ENCODE measurements at places on chromosomes 1 and 21.

DNA sequence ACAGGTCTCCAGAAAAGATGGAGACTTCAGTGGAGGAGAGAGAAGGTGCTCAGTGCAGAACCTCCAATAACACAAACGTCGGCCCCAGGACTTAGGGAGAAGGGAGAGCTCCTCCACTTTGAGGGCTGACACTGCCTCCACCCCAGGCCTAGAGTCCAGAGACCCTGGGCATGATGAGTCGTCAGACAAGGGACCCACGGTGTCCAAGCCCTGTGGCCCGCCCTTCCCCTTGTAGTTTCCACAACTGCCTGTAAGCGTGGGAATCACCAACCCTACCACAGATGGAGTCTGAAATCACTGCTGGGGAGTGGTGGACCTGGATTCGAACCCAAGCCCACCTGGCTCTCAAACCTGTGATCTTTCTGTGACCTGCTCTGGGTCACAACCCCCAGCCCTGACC, 281.1 kb downstream of the NPHP4 start:
- DNase-seq = no peak

DNA sequence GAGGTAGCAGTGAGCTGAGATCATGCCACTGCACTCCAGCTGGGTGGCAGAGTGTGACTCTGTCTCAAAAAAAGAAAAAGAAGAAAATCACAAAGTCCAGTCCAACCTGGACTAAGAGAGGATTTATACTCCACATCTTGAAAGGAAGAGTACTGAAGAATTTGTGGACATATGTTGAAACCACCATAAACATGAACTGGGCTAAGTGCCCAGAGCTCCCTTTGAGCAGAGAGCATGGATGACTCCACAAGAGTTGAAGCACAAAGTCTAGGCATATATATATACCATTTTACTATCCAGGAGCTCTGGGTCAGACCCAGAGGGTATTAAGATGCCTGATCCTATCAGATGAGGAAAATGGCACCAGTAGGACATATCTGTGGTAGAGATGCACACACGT, 86.6 kb downstream of the OMA1 start:
- DNase-seq = no peak

GRCh38 chr21:43691801-43692200, 27.1 kb upstream of the PDXK start:
- no peak for DNase-seq

DNA sequence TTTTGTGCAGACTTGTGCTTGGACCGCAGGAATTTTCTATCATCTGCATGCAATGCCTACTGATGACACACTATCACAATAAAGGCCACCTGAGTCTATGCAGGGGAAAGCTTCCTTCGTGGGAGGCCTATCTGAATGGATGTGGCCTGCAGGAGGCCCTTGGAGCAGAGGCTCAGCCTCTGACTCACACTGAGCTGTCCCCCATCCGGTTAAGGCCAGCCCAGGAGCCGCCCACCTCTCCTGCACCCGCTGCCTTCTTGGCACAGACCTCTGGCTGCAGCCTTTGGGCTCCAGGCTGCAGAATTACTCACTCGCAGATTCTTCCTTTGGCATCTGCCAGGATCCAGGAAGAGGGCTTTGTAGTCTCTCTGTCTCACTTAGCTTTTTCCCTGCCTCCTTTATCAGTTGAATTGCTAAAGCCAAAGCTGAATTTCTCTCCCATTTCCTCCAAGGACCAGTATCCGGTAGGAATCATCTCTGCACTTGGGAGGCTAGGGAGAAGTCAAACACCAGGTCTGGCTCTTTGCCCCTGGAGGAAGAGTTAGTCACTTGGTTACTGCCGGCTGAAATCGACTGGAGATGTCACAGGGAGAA, 65.1 kb upstream of the JUN start:
- peak; percentile 23 for DNase-seq

DNA sequence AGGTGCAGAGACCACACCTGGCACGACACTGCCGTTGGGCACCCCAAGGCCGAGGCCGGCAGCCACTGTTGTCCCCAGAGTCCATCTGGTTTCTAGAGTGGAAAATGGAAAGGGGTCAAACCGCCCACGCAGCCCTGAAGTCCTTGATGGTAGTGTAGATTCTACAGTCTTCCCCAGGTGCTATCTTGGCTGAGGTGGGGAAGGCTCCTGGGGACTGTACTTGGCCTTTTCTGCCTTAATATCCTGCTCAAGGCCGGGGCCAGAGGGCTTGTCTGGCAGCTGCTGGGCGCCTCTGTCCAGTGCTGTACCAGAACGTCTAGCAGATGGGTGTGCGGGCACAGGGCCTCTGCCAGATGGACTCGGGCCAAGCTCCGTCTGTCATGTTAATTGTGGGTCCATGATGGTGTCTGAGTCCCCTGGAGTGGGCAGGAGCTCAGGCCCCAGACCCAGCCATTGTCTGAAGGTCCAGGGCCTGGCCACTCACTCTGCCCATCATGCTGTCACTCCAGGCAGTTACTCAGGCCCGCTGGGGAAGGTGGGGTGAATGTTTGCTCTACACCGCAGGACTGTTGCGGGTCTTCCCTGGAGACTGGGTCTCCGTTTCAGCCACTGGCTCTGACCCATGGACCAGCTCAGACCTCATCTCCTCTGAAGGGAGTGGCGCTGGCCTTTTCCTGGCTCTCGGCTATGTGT, 161.9 kb upstream of the COL6A1 start:
- DNase-seq = no peak

DNA sequence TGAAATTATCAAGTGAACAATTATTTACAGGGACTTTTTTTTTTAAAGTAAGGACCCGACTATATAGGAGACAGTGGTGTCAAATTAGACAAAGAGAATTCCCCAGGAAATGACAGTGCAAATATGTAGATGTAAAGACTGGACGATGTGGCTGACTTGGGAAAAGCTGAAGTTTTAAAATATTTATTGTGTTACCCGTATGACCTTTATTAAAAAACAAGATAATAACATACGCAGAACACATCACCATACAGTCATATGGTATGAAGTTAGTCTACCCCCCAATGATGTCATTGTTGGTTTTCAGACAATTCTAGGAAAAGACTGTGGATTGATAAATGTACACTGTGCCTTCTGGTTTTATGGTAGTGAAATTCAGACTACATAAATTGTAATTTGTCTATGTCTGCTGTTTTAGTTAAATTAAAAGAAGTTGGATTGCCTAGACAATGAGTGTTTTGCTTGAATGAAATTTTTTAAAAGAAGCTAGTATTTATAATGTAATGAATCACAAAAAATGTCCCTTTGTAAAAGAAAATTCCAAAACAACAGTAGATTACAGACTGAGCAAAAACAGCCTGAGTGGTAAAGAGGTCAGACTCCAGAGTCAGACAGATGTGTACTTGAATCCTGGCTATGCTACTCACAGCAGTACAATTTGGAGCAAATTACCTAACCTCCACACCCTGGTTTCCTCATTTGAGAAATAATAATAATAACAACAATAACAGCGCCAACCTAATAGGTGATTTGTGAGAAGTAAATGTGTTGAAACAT, 15.5 kb upstream of the PDC start:
- no peak for DNase-seq

GRCh38 chr1:70498666-70499065, 87.6 kb downstream of the CTH start:
- DNase-seq = peak; percentile 42

DNA sequence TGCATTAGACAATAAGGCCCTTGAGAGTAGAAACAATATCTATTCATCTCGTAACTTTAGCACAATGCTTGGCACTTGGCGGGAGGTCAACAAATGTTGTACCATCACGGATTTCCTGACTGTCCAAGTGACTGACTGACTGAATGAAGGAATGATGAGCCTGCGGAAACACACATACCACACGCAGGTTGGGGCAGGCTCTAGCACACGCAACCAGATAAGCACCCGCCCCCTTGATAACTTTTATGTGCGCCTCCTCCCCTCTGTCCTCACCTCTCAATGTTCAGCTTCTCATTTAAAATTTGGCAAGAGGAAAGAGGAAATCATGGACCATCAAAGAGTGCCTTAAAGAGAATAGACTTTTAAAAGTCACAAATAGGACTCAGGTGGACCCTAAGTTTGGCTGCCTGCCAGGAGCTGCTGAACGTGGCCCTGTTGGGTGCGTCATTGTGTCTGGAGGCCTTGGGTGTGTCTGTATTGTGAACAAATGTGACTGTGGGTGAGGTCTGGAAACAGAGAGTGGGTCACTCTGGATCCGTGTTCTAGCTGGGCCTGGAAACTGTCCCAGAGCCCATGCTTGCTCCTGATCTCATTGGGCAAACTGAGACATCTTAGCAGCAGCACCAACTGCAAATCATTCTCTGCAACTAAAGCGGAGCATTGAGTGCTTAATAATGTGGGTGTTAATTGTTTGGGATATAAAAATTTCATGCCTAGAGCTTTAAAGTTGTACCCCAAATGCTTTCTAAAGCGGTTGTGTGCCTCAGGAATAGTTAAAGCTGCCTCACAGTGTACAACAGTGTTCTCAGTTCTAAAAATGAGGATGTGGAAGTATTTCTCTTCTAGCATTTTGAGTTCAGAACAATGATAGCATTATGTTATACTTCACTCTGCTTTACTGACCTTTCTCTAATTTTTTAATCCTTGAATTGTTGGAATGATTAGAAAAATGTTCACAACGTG, 47.6 kb upstream of the ABCG1 start:
- DNase-seq = no peak

- DNase-seq = no peak
Observed at GRCh38 chr1:186499571-186499970, 38.7 kb upstream of the PDC start.

GRCh38 chr21:33398361-33398760, 4.9 kb upstream of the IFNGR2 start:
- DNase-seq = no peak

DNA sequence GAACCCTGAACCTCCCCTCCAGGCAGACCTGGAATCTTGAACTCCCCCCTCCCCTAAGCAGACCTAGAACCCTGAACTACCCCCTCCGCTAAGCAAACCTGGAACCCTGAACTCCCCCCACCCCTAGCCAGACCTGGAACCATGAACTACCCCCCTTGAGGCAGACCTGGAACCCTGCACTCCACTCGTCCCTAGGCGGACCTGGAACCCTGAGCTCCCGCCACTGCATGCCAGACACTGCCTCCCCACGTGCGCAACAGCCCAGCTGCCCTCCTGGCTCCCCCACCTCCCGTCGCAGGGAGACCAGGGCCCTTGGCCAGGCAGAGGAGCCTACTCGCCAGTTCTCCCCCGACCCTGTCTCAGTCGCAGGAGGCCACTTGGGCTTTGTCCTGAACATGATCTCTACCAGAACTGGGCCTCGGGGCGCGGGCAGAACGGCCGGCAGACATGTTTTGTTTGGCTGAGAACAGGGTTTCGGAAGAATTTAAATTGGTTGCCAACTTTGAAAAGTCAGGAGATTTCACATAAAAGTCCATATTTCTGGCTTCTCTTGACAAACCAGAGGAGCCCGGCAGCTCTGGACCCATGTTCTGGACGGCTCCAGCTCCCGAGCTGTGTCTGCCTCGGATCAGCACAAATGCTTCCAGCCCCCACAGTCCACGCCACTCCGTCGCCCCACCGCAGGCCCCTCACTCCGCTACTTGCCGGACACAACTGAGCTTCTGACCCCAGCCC, 9.2 kb upstream of the PLEKHG5 start:
- no peak for DNase-seq

GRCh38 chr1:211551638-211552460, 27.1 kb downstream of the SLC30A1 start:
- DNase-seq = no peak
